ENCODE measurements at places on chromosomes 1 and 21.

DNA sequence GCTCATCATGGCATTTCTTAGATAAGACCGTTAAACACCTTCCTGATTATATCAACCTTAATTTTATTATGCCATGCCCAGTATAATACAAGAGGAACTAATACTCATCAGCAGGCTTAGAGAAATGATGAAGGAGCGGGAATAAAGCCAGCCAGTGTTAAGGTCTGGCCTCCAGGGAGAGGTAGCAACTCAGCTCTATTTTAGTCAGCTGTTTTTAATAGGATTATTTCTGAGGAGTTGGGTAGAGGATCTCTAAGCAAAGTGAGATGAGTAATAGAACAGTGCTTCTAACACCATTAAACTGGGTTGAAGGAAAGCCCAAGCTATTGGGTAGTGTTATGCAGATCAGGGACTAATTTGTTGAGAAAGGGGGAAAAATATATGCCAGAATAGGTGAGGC lies 921.5 kb downstream of the TTLL7 start:
- DNase-seq: no peak

DNA sequence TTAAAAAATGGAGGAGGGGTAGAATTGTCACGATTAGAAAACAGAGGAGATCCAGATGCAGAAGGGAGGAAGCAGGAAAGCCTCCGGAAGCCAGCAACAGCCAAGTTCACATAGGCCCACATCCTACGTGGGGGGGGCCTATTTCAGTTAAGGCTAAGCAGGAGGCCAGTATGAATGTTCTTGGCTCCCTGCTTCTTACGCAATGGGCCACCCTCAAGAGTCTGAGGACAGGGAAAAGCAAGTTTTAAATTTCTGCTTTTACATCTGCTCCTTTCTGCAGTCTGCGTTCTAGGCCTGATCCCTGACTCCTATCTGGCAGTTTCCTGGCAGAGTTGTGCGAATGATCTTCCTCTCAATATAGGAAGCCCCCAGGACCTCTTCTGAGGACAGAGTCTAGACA lies 30.6 kb downstream of the RABIF start:
- DNase-seq: no peak

DNA sequence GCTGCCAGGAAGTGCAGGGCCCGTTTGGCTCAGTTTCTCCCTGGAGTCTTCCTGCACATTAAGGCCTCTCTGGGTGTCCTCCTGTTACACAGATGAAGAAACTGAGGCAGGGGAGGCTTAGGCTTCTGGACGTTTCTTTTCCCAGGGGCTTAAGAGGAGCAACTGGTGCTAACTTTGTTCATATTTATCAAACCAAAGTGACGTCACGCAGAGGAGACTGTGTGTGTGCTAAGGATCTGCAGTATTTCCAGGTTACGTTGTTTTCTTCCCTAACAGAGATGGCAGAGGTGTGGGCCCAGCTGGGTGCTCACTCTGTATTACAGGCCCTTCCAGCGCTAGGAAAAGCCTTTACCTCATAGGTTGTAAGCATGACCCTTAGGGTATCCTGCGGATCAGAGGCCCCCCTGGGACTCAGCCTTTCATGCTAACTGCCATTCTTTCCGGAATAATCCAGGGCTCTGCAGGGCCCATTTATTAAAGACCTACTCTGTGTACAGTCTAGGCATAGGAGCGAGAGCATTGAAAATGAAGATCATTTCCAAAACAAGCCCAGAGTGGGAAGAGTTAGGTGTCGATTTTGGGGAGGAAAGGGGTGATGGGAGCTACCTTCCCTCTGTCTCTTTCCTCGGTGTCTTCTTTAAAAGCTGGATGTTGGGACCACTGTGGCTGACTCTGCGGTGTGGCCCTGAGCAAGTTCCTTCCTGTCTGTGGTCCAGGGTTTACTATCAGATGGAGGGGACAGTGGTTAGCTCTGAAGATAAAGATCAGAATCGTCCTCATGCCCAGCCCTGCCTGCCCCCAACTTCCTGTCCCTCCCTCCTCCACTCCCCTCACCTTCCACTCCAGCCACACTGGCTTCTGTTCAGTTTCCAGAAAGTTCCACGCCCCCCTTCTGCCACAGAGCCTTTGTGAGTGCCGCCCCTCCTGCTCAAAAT lies 4.6 kb downstream of the AGTRAP start:
- DNase-seq: no peak

DNA sequence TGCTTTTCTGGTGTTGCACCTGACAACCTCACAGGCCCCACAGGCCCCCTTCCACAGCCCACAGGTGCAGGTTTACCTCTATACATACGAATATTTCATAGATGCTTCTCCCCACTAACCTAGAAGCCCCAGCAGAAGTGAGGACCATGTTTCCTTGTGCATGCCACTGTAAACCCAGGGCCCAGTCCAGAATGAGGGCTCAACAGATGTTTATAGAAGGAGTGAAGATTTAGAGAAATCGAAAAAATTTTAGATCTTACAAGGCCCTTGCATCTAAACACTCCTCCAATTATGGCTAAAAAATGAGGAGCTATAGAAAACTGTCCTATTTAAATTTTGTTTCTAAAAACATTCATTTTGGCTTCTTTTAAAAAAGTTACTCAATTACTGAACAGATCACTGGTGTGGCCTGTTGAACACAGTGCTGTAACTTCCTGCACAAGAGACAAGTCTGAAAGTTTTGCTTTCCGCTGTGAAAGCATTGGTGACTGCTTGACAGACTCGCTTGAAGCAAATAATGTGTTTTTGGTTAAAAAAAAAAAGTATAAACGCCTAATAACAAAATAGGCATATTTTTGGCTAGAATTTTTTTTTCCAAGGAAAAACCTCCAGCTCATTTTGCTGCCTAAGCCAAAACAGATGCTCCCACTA lies 1.2 kb downstream of the ABCB10 start:
- no peak for DNase-seq

GRCh38 chr1:179169616-179170467 lies 59.6 kb downstream of the ABL2 start:
- DNase-seq: no peak

DNA sequence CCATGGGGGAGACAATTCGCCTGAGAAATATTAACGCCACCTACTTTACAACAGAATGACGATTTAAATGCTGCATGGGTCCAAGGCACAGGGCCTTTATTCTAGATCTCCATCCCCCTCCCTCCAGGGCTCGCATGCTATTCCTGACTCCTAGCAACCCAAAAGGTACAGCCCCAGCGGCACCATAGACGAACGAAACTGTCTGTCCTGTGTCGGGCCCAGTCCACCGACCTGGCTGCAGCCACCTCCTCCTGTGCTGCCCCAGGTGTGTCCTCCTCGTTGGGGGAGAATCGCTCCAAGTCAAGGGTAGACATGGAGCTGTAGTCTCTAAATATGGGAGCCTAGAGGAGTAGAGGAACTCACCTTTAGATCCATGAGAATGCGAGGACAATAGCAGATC lies 196.5 kb downstream of the TOMM20 start:
- DNase-seq: no peak

DNA sequence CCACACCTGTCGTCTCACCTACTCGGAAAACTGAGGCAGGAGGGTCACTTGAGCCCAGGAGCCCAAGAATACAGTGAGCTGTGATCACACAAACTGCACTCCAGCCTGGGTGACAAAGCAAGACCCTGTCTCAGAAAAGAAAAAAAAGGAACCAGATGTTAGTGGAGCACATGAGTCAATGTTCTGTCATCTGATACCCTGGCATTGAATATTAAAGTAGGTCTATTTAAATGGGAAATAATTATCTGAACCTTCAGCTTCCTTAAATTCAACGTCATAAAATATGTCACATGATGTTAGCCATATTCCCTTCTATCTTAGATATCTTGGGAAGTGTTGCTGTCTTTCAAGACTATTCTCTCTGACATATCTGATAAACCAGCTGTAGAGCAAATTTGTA lies 47.3 kb downstream of the NCAM2 start:
- DNase-seq: no peak

DNA sequence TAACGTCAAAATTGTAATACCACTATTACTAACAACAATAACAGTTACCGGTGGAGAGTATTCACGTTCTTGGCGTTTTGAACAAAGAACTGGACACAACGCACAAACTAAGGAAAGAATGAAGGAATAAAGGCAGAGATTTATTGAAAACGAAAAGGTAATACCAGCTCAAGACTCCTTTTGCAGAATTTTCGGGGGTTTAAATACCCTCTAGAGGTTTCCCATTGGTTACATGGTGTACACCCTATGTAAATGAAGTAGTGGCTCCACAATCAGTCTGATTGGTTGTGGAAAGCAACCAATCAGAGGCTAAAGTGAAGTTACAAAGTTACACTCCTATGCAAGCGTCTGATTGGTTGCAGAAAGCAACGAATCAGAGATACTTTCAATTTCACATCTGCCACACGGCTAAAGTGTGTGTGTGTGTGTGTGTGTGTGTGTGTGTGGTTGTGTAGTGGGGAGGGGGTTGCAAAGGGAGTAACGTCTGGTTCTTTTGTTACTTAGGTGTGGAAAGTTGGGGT lies 1.1 kb upstream of the GTF2B start:
- DNase-seq: no peak

- DNase-seq: no peak
Measured at GRCh38 chr1:8426996-8427395, 109.1 kb downstream of the SLC45A1 start.

GRCh38 chr1:15101801-15102200 lies 51.7 kb upstream of the TMEM51 start:
- DNase-seq: no peak

- peak; percentile 67 for DNase-seq
Measured at GRCh38 chr1:107480548-107481415, 339.9 kb downstream of the NTNG1 start.

GRCh38 chr1:115408533-115408932 lies 70.5 kb upstream of the NGF start:
- DNase-seq: no peak

DNA sequence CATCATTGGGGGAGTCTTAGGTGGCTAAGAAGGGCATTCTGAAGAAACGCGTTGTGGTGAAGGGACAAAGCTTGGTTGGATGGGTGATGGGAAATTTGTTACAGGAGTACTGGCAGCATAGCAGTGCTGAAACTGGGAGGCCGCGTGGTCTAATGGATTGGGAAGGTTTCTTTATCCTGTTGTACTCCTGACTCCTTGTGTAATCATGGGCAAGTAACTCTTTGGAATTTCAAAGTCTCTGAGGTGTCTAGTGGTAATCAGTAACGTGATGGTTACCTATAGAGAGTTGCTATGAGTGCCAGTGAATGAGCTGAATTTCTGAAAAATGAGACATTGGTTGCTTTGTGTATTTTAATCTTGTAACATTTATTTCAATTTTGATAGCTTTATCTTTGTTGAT lies 18.5 kb downstream of the DONSON start:
- no peak for DNase-seq

DNA sequence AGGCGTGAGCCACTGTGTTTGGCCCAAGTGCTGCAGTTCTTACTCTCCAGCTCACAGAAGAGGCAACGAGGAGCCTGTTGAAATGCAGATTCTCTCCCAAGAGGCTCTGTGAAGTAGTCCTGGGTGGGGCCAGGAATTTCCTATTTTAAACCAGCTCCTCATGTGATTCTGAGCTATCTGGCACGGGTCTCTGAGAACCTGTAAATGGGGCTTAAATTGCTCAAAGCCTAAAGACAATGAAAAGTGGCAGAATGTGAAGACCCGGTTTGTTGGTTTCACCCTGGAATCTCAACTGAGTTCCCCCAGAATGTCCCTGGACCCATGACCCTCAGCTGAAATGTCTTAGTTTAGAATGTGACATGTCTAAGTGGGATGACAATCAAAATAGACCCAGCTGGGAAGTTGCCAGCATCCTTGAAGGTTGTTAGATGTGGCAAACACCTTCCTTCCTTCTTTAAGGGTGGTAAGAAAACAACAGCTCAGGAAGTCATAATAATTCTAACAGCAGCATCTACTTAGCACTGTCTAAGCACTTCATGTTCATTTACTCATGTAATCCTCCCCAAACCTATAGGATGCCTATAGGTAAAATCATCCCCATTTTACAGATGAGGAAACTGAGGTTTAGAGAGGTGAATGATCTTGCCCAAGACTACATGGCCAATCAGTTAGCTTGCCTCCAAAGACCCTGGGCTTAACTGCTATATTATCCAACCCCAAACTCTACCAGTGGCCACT lies 20.9 kb upstream of the ATP5PO start:
- no peak for DNase-seq

DNA sequence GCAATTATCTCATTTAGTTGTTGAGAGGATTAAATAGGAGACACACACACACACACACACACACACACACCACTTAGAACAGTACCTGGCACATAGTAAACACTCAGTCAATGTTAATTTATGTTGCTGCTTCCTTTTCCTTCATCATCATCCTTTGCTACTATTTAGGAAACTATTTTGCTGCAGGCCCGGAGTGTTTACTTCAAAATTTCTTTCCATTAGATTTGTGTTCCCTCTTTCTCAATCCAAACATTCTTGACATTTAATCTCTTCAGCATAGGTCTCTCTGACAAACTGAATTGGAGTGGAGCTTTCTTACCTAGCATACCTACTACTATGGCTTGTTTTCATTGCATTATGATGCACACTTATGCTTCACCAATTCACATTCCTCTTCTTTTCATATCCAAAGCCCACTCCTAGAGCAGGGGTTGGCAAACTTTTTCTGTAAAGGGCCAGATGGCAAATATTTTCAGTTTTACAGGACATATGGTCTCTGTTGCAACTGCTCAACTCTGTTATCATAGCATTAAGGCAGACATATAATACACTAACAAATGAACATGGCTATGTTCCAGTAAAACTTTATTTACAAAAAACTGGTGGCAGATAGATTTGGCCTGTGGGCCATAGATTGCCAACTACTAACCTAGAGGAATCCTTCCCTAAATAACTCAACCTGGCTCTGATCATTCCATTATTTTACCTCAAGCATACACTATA lies 49.5 kb downstream of the SCMH1 start:
- DNase-seq: no peak

DNA sequence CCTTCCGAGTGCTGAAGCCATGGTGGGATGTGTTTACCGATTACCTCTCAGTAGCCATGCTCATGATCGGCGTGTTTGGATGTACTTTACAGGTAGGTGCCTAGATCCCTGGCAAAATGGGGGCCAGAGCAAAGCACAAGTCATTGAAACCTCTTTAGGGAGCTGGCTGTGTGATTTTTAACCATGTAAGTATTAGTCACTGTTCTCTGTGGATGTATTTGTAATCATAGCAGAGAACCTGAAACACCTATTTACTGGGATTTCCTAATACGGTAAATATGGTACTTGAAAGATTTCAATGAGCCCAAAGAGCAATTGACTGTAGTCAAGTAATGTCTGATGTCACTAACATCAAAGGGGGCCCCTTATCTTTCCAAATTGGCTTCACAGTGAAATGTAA lies 53.6 kb downstream of the LRRC8C start:
- DNase-seq: no peak

GRCh38 chr1:7050751-7051665 lies 265.8 kb downstream of the CAMTA1 start:
- no peak for DNase-seq

- DNase-seq: no peak
Measured at GRCh38 chr1:162676750-162677149, 44.5 kb downstream of the DDR2 start.

DNA sequence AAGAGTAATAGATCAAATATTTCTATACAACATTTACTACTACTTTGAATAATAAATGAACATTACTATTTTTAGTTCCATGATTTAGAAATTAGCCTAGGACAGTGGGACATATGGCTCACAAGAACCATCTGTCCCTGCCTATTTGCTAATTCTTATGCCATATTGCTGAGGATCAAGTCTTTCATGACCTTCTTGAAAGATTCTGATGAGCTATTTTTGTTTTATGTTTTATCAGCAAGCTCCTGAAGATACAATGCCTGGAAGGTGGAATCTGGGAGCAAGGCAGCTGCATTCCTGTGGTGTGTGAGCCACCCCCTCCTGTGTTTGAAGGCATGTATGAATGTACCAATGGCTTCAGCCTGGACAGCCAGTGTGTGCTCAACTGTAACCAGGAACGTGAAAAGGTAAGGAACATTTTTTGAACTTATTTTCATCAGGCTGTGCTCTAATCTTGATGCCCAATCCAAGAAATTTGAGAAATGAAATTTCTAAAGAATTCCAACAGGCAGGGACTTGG lies 326.7 kb downstream of the PAPPA2 start:
- DNase-seq: no peak

Data from head of caudate nucleus (tissue), 42 donors.